ENCODE measurements at places on chromosomes 7 and 10.

DNA sequence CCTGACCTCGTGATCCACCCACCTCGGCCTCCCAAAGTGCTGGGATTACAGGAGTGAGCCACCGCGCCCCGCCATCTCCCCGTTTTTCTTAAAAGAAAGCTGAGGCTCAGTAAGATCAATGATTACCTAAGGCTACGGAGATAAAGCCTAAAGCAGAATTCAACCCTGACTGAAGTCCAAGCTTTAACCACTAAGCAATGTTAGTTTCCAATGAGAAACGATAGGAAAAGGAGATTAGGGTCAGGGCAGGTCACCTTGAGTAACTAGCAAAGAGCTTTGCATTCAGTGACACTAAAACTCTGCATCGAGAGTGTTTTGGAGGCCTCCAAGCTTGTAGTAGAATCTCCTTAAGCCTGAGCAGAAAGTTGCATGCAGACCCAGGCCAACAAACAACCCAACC lies 17.6 kb upstream of the PRXL2A start:
- no peak for DNase-seq

- no peak for DNase-seq
These were observed 19.7 kb upstream of the VPS37D start for GRCh38 chr7:73647725-73648592.

- DNase-seq = no peak
These were observed 60.4 kb downstream of the C10orf105 start for GRCh38 chr10:71659111-71659634.

- no peak for DNase-seq
These were observed 11.4 kb downstream of the DAGLB start for GRCh38 chr7:6436385-6436685.

GRCh38 chr10:19872504-19873271 lies 56.5 kb downstream of the PLXDC2 start:
- no peak for DNase-seq

DNA sequence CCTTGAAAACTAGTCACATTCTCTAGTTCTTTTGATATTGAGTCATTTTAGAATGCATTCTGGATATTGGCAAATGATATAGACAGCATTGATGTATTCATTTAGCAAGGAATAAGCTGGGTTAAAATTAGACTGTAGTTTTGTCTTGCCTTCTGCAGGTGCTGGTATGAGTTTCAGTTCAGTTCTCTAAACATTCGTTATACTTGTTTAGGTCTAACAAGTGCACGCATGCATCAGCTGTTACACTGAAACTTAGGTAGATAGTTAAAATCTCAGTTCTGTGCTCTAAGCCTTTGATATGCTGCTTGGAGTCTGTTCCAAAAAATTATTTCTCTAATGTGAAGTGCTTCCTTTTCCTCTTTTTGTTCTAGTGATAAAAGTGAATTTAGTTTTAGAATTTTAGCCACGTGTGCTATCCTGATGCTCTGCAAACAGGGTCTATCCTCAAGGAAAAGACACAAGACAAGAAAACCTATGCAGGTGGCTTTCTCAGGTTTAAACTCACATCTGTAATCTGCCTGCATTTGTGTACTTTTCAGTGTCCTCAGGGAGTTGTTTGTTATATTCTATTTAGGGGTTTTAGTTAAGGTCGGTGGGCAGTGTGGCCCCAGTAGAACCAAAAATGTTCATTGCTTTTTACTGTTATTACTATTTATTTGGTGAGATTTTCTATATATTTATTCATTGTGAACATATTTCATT lies 409.0 kb downstream of the CDC14C start:
- no peak for DNase-seq

DNA sequence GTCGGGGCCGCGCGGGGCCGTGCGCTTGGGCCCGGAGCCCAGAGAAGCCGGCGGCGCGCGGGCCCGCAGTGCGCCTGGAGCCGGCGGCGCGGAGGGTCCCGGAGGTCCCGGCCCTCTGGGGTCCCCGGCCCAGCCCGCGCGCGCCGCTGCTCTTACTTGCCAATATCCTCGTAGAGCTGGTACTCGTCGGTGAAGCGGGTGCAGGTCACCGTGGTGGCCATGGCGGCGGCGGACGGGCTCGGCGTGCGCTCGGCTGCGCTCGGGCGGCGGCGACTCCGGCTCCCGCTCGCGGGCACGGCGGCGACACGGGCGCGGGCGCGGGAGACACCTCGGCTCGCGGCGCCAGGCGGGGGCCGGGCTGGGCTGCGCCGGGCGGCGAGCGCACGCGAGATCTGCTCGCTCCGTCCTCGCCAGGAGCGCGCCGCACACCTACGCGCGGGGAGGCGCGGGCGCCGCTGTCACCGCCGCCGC lies at the start of gene CAMK2B:
Gene CAMK2B, minus strand, starts transcription at position 394 of the 471 bp plus-strand sequence. Its CDS starts 173 bp downstream, at position 221.
- DNase-seq = no peak

DNA sequence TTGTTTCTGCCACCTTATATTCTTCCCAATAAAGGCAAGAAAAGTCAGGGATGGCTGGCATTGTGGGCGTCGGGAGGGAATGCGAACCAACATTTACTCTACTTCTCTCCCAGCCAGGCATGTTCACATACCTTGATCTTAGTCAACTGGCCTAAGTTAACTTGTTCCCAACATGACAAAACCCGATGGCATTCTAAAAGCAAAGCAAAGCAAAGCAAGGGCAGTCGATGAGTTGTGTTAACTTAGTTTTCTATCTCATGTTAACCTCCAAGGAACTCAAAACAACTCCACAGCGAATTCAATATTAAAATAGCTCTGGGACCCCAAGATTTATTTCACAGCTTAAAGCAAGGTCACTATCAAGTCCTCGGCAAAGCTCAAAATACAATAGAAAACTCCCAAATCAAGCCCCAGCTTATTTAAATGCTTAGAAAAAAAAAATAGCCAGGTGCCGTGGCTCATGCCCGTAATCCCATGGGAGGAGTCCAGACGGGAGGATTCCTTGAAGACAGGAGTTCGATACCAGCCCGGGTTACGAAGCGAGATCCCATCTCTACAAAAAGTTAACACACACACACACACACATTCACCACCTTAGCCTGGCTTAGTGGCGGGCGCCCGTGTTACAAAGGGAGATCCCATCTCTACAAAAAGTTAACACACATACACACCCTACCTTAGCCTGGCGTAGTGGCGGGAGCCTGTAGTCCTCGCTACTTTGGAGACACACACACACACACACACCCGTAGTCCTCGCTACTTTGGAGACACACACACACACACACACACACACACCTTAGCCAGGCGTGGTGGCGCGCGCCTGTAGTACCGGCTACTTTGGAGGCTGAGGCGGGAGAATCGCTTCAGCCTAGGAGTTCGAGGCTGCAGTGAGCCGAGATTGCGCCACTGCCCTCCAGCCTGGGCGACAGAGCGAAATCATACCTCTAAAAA lies 901 bp upstream of the CCNY start:
- DNase-seq = peak; percentile 36

DNA sequence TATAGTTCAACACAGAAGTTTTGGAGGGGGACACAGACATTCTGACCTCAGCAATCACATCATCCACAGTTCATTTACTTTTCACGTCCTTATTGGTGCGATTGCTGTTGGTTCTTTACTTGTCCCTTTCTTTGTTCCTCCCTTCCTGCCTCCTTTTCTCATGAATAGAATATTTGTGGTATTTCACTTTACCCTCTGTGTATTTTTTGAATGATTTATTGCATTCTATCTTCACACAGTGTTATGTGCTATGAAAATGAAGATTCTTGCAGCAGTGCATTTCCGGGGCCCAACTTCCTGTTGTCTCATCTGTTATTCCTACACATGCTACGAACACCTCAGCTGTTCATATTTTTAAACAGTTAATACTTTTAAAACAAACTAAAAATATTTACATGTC lies 179.6 kb downstream of the ZMYND11 start:
- no peak for DNase-seq

DNA sequence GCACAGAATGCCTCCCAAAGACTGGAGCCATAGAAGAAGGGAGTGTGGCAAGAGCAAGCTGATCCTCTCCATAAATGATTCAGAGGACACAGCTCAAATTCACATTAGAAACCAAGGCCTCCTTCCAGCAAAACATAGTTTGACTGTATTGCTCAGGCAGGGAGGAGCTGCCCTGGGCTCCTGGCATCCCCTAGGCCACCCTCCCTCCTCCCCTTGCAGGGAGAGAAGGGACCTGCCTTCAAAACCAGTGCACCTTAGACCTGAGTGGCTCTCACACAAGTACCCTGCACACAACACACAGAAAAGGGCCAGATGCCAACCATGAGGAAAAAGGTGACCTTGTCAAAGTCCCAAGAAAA lies 64.7 kb downstream of the CREB3L2 start:
- peak; percentile 69 for DNase-seq

DNA sequence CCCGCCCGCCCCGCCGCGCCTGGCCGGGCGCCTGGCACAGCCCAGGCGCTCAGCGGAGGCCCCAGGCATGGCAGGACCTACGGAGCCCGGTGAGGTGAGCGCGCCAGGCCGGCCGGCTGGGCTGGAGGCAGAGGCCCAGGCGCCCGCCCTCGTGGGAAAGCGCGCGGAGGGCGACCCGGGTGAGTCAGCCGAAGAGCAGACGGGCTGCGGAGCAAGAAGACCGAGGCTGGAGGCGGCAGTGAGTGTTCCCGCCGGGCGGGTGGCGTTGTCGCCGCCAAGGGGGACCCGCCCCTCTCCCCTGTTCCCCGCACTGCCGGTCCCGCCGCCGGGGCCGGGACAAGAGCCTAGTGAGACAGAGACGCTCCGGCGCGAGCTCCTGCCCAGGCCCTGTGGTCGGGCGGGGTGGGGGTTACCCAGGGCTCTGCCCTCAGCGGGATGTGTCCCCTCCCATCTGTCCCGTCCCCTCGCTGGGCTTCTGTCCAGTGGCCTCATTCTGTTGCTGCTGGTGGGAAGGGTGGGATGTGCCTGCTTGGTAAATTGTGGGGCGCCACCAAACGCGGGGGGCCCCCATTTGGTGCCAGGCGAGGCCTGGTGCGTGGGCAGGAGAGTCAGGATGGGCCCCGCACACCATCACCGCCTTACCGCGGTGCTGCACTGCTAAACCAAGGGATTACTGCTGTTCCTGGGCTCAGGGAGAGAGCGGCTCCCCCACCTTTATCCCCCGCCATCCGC lies 17.0 kb upstream of the NODAL start:
- peak; percentile 73 for DNase-seq

GRCh38 chr10:36515319-36515718 lies 610.1 kb upstream of the ANKRD30A start:
- no peak for DNase-seq

DNA sequence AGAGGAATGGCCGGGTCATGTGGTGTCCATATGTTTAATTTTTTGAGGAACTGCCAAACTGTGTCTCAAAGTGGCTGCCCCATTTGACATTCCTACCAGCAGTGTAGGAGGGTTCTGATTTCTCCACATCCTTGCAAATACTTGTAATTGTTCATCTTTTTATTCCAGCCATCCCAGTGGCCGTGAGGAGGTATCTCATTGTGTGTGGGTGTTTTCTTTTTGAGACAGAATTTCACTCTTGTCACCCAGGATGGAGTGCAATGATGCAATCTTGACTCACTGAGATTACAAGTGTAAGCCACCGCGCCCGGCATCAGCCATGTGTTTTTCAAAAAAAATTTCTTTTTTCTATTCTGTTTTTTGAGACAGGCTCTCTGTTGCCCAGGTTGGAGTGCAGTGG lies 38.7 kb upstream of the DLG5 start:
- peak; percentile 87 for DNase-seq

DNA sequence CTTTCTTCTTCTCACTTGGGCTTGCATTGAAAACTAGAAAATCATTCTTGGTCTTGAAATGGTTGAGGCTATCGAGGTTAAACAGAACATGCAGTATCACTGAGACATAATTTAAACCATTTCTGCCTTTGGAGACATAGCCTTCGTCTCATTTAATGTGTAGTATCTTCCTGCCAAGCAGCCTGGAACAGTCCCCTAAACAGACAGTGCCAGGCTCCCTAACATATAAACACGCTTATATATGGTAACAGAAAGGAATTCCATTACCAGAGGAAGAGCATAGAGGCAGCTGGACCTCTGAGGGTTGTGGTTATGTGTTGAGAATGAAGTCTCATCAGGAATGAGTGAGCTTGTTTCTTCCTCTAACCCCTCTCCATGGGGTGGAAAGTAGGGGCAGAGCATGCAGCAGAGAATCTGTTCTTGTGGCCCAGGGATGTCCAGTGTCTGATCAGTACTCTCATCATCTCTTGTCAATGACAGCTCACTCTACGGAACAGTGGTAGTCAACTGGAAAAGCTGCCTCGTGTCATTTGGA lies 11.2 kb downstream of the CACNB2 start:
- DNase-seq = no peak

DNA sequence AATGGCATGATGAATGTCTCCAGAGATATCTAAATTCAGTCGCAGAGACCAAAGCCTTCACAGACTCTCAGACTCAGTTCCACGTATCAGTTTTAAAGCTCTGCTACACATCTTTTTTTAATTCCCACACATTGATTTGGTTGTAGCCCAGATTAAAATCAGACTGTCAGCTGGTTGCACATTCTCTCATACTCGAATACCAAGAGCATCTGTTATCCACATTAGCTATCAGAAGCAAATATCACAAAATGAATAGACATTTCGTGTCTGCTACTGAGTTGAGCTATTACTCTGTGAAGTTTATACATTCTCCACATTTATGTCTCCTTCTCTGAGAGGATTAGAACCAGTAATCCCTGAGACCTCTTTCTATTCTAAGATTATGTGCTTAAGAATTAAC lies 229.2 kb downstream of the GPAM start:
- DNase-seq = no peak

- no peak for DNase-seq
These were observed 25.0 kb downstream of the ZNF365 start for GRCh38 chr10:62399211-62399610.

- DNase-seq = peak; percentile 9
These were observed 182.0 kb upstream of the PHYHIPL start for GRCh38 chr10:58994226-58995057.

DNA sequence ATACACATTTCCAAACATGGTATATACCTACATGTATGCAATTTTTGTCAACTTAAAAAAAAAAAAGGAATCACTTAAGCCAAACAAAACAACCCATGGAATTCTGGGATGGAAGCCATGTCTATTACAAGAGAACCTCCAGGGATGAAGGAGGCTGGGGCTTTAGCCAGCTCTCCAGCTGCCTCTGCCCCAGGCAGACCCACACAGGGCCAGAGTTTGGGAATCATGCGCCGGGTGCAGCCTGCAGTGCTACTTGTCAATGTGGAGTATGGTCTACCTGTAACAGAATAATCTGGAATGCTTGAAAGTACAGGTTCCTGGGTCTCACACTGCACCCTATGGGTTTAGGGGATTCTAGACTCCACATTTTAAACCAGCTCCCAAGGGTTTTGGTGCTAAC lies 10.8 kb downstream of the ATP6V0E2 start:
- DNase-seq = no peak

GRCh38 chr7:110407706-110408105 lies 683.2 kb upstream of the LRRN3 start:
- DNase-seq = peak; percentile 24

GRCh38 chr10:93126483-93127052 lies 52.9 kb downstream of the CYP26A1 start:
- DNase-seq = no peak

GRCh38 chr10:62297857-62298256 lies 29.2 kb upstream of the RTKN2 start:
- no peak for DNase-seq

GRCh38 chr10:21732067-21732772 lies 198.2 kb downstream of the MLLT10 start:
- DNase-seq = peak; percentile 90

All from cardiac fibroblast (primary cell).